ENCODE measurements at places on chromosomes 3 and 15. TPM values are rescaled to one million over a fixed set of nuclear protein-coding genes. Genes with fewer than 3 reads are reported as not detected.

The PTPN23 gene
- total RNA-seq, result 15.0 TPM

The C2CD4A gene
- total RNA-seq, result not detected

The C3orf80 gene
- total RNA-seq, result 9.6 TPM

The ATP8B4 gene
- total RNA-seq, result 4.4 TPM

The LTK gene
- total RNA-seq, result under 0.01 TPM

The ATP13A4 gene
- 15.7 TPM for total RNA-seq

The UPK1B gene
- total RNA-seq, result under 0.01 TPM

The FANCD2OS gene
- total RNA-seq, result not detected

The RYR3 gene
- total RNA-seq, result 12.5 TPM

The ZNF660 gene
- 11.3 TPM for total RNA-seq

The PLS1 gene
- 1.5 TPM for total RNA-seq

The MORC1 gene
- total RNA-seq, result under 0.01 TPM

The LRRC34 gene
- 7.1 TPM for total RNA-seq

The TMEM40 gene
- not detected for total RNA-seq

The SERPINI2 gene
- 0.74 TPM for total RNA-seq

The EDEM1 gene
- total RNA-seq, result 10.6 TPM

The ALDH1L1 gene
- total RNA-seq, result 3.4 TPM

The PLSCR5 gene
- total RNA-seq, result 0.25 TPM

The CCDC33 gene
- 0.25 TPM for total RNA-seq

The ANKUB1 gene
- 0.25 TPM for total RNA-seq

The LRRN1 gene
- 29.7 TPM for total RNA-seq

The FBXL22 gene
- total RNA-seq, result 0.74 TPM

The SEMA6D gene
- total RNA-seq, result 49.4 TPM

The ZBED2 gene
- total RNA-seq, result not detected

The PSMD6 gene
- total RNA-seq, result 44.0 TPM

The VPS13C gene
- 89.0 TPM for total RNA-seq

The IVD gene
- 27.0 TPM for total RNA-seq

The ALDH1A2 gene
- total RNA-seq, result 4.9 TPM

The CCR9 gene
- total RNA-seq, result not detected

The BLM gene
- 4.2 TPM for total RNA-seq

The NR1D2 gene
- 30.0 TPM for total RNA-seq

Data from temporal lobe (tissue), 4 donors.